ENCODE measurements at places on chromosomes 7 and 10.

DNA sequence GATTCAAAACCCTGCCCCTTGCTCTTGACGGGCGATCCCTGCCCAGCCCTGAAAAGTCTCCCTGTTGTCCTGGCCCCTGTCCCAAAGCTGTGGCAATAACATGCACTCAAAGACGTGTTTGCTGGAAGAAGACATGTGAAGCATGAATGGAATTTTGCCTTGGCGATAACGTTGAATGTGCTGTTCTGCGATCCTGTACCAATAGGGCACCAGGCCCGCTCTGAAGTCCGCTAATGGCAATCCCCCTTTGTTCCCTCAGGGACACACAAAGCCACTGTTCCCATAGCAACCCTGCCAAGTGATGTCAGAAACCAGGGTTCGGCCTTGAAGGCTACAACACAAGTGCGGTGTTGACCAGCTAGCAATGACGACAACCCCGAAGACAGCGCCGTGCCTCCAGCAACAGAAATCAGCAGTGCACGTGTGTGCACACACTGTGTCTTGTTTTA, 284.6 kb downstream of the KLF6 start:
- no peak for DNase-seq

DNA sequence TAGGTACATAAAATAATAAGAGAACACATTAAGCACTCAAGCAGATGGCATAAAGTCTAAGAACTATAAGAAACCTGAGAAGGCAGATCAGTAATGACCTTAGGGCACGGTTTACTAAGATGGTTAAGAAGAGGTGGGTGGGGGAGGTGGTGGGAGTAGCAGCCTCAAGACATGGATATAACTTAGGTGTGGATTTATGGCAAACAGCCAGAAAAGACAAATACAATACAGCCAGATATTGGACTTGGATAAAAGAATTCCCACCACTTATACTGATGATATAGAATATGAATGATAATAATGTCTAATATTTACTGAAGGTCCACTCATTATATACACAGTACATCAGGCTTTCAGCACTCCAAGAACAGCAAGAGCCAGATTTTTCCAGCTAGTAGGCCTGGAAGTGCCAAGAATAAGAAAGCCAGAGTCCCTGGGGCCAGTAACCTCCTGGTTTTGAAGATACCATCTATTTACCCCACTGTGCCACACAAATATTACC, 11.9 kb downstream of the DPY19L1 start:
- no peak for DNase-seq

DNA sequence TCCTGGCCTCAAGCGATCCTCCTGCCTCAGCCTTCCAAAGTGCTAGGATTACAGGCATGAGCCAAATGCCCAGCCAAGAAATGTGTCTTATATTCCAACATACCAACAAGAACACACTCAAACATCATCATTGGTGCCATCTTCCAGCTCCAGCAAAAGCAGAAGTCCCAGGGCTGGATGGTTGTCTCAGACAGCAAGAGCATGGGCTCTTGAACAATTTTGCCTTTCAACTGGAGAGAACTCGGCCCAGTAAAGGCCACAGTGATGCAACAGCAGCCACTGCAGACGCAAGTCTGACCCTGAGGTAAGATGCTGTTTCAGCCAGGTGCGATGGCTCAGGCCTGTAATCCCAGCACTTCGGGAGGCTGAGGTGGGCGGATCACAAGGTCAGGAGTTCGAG, 52.8 kb upstream of the NFE2L3 start:
- no peak for DNase-seq

DNA sequence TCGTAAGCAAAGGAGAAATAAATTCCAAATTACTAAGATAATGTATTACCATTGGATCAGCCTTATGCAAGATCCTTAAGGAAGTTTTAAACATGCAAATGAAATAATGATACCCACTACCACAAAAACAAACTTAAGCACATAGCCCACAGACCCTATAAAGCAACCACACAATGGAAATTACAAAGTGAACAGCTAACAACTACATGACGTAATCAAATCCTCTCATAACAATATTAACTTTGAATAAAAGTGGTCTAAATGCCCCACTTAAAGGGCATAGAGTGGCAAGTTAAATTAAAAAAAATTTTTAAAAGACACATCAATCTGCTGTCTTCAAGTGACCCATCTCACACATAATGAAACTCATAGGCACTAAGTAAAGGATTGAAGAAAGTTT, 397.3 kb upstream of the SEMA3A start:
- DNase-seq: no peak

DNA sequence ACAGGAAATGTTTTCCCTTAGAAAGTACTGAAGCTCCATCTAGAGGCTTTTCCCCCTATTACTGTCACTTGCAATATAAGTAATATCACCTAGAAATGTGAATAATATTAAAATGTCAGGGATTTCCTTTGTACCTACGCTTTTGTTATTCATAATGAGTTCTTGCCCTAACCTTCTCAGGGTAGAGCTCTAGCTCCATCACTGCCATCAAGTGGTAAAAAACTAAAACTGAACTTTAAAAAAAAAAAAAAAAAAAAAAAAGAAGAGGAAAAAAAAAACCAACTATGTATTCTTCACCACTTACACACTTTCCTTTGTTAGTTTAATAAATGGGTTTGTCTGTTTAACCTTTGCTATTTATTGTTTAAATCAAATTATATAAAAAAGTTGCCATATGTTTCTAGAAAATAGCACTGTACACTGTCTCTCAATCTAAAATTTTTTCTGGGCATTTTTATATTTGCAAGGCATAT, 49.9 kb downstream of the DNAJC1 start:
- peak; percentile 17 for DNase-seq

DNA sequence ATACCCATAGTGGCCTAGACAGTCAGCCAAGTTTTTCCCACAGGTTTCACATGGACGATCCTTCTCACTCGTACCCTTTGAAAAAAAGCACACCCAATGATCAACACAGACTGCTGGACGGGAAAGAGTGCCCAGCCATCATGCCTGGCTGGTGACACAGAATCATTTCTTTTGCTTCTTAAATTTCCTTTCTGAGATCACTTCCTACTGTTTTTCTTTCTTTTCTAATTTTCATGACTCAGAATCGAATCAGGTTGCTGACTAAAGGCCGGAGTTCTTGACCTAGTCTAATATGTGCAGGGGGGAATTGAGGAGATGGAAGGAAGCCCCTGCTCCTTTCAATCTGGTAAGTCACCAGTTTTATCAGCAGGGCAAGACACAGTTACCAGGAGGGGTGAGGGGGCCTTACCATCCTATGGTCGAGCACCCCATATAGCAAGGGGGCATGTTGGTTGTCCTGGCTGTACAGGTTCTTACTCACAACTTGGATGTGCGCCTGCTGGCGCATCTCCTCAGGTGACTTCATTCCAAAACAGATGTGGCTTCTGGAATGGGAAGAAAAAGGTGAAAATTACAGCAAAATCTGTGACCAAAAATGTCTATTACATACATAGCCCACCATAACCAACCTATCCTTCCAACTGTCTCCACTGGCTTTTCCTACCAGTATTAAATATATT, 3.5 kb downstream of the POLR3A start:
- peak; percentile 55 for DNase-seq

GRCh38 chr10:124743191-124744101, 732 bp downstream of the FAM53B start:
- peak; percentile 32 for DNase-seq

DNA sequence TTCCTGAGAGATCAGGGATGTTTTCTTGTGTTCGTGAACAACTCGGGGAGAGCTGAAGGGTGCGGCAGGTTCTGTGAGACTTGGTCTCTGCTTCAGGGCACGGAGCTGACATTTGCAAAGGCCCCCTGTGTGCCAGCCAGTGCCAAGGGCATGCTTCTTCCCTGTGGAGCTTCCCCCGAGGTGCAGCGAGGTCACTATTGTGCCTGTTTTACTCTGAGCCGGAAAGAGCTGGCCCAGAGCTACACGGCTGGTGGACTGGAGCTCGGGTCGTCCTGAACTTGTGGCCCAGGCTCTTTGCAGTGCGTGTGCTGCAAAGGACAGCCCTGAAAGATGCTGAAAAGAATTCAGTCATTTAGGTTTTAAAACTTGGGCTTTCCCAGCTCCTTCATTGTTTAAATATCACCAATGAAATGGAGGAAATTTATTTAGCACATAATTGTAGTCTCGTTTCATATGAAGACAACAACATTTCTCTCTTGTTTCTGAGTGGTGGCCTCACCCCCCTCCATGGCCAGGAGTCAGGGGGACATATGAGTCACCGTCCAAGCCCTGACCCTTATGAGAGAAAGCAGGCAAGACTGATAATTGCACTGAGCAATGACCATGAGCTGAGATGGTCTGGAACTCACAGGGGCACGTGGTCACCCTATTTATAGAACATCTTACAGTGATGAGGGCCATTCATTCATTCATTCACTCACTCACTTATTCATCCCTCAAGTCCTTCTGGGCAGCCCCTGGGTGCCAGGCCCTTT, 102.6 kb downstream of the PTPRE start:
- no peak for DNase-seq

DNA sequence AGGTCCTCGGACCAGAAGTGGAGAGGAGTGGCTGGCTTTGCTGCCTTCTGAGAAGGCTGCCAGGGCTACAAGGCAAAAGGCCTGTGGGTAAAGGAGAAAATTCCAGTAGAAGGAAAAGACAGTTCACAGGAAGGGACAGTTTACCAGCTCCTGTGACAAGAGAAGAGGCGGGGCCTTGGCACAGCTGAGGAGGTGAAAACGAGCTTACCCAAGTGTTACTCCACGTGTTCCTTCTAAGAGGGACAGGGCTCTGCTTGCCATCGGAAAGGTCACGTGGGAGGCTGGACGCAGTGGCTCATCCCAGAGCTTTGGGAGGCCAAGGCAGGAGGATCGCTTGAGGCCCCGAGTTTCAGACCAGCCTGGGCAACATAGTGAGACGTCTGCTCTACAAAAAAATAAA, 129.4 kb upstream of the ZNF746 start:
- no peak for DNase-seq

DNA sequence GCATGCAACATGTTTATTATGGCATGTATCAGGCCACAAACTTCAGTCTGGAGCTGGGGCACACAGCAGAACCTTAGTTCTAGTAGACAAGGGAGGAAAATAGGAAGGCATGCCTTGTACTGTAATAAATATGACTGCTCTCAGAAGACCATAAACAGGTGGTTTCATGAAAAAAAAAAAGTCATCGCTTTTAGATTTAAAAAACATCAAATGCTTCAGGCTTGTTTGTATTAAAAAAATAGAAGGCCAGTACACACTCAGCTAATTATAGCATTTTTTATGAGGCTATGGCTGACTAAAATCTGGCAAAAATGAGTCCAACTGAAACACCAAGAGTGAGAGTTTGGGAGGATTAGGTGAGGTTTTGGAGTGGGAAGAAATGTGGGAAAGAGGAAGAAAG, 204.1 kb downstream of the JAZF1 start:
- no peak for DNase-seq

DNA sequence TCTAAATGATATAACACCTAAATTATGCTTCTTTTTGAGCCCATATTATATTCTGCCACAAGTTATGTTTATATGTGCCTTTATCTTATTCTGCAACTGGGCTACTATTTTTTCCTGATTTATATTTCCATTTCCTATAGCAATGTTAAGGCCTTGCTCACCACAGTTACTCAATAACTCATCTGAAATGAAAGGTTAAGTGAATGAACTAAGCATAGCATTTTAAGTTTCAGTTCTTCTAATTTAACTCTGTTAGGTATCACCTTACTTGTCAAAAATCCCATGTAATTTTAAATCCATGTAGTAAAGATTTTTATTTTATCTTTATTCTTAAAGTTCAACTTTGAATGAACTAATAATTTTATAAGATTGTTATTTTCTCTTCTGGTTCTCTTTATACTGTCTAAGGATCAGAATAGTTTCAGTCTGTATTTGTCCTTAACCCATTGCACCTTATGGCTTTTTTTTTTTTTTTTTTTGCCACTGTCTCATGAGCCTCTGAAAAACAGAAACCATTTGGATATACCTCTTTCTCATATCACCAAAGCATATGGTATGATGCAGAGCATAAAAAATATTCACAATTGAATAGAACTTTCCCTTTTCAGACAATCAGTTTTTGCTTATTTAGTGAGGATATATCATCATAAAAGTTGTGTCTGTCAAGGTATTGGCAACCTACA, 301.8 kb upstream of the ZWINT start:
- no peak for DNase-seq

DNA sequence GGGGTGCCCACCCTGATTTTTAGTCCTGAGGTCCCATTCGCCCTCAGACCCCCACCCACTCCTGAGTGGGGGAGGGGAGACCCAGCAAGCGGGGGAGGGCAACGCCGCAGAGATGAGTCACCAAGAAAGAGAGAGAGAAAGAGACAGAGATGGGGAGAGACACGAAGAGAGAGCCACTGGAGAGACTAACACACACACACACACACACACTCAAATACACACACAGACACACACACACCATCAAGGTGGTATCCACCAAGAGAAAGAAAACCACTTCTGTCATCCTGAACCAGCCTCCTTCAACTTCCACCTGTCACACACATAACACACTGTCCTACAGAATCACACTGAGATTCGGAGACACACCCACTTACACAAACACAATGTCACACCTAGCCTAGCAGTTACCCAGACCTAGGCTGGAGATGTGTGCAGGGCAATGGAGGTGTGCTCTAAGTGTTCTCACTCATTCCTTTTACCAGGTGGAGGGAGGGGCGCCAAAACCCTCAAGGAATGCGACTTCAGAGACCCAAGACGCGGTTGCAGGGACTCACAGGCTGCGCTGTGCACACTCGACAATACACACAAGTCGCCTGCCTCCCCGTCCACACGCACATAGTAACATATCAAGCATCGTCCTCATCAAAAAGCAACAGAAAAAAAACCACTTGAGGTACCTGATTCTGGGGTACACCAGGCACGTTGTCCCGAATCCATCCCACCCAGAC, 3.9 kb upstream of the VGF start:
- DNase-seq: no peak

- DNase-seq: no peak
Measured at GRCh38 chr7:120825152-120825551, 32.8 kb downstream of the TSPAN12 start.

GRCh38 chr10:63265683-63266235, 132.6 kb downstream of the NRBF2 start:
- no peak for DNase-seq

GRCh38 chr7:41834805-41835694, 132.2 kb upstream of the INHBA start:
- DNase-seq: no peak

DNA sequence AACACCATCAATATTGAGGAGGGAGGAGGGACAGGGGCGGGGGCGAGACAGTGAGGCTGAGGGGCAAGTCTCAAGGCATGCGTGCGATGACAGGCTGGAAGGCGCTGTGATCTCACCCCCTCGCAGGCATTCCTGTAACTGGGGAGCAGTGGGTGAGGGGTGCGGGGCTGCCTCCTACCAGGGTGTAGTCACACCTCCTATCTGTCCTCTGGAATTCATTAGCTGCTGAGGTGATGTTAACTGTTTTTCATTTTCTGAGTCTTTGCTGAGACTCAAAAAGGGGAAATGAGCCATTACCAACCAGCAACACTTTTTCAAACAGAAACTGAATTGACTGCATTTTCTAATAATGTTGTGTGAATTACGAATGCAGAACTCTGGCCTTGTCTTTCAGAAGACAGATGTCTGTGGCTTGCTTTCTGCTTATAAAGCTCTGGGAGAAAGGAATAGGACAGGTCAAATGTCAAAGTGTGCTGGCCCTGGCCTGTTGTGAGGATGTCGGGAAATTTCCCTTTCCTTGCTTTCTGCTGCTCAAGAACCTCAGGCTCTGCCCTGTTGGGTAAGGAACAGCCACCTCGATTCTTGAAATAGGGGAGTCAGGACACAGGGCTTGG, 23.7 kb upstream of the CDH23 start:
- DNase-seq: no peak

All from HFFc6 (cell line).